ENCODE measurements at places on chromosomes 11 and 22. TPM values are rescaled to one million over a fixed set of nuclear protein-coding genes. Genes with fewer than 3 reads are reported as not detected.

- H3K36me3 ChIP-seq = no peaks in the 10 kb centered on the region
- H3K27me3 ChIP-seq = no peaks in the 10 kb centered on the region
- no peak overlapping the region for H3K4me3 ChIP-seq
- H3K4me1 ChIP-seq = no peaks in the 10 kb centered on the region
- no peak for DNase-seq
Measured at GRCh38 chr11:21295508-21295907, 626.1 kb downstream of the NELL1 start.

GRCh38 chr11:724049-724777 is 18.2 kb downstream of the EPS8L2 start:
- no peak overlapping the region for H3K4me3 ChIP-seq
- H3K27ac ChIP-seq = no peak overlapping the region
- DNase-seq = no peak
- H3K4me1 ChIP-seq = peaks cover 34% of the 10 kb centered on the region

The OR5AS1 gene
- total RNA-seq = not detected

DNA sequence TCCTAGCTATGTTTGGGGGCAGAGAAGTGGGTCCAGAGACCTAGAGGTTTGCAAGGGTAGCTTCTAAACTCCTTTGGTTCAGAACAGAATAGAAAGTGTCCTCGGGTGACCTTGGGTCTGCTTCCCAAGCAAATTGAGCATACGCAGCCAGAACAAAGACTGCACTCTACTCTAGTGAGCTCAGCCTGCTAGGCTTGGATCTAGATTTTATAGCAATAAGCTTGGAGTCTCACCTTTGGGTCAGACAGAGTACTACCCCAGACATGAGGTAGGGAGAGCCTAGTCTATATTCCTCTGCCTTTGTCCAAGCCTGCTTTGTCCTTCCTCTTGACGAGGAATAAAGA is 52.6 kb upstream of the ELF5 start:
- no peak overlapping the region for H3K4me3 ChIP-seq
- H3K4me1 ChIP-seq = no peaks in the 10 kb centered on the region
- H3K27ac ChIP-seq = no peak overlapping the region
- no peak for DNase-seq

DNA sequence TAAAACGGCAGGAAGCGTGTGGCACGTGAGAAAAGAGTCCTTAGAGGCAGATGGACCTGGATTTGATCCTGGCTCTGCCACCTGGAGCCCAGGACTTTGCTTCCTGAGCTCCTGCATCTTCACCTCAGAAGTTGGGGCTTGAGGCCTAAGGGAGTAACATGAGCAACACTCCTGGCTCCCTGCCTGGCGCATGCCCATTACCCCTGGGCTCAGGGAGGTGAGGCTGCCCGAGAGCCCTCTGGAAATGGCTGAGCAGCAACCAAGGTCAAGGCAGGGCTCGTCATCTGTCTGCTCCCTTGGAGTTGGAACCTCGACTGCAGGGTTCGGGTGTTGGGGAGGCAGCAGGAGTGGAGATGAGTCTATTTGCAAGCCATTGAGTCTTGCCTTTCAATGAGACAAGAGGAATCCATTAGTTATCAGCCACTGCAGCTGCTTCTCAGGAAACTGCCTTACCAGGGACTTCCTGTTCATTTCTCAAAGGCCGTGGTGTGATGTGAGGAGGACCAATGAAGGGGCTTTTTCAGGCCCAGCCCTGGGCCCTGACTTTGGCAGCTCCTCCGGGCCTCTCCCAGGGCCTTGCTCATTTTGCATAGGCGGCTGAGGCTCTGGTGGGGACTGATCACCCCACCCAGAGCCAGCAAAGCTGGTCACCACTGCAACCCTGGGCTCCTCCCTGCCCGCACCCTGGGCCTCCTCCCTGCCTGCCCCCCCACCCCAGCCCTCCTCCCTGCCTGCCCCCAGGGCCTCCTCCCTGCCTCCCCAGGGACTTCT is 6.4 kb downstream of the FADS2 start:
- no peak overlapping the region for H3K27ac ChIP-seq
- no peaks in the 10 kb centered on the region for H3K27me3 ChIP-seq
- no peak overlapping the region for H3K4me3 ChIP-seq
- no peaks in the 10 kb centered on the region for H3K36me3 ChIP-seq
- peaks cover 1% of the 10 kb centered on the region for H3K4me1 ChIP-seq

The PTPRCAP gene
- total RNA-seq = 6.9 TPM

DNA sequence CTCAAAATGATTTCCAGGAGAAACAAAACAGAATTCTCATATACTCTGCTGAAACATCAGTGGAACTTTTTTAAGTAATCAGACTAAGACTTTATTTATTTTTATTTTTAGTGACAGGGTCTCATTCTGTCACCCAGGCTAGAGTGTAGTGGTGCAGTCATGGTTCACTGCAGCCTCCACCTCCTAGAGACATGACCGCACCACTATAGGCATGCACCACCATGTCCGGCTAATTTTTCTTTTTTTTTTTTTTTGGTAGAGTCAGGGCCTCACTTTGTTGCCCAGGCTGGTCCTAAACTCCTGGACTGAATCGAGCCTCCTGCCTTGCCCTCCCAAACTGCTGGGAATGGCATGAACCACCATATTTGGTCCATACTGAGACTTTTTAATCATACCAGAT is 42.9 kb downstream of the PRDM10 start:
- H3K36me3 ChIP-seq = peaks cover 3% of the 10 kb centered on the region
- no peak for DNase-seq
- no peak overlapping the region for H3K4me3 ChIP-seq
- no peaks in the 10 kb centered on the region for H3K27me3 ChIP-seq

The TMPRSS4 gene
- total RNA-seq = 6.5 TPM

Data from body of pancreas (tissue), 4 donors.